Stimulated activated CD8-positive, alpha-beta memory T cell treated with anti-CD3 and anti-CD28 coated beads, Interleukin-4, amount 100 ng/mL, for 4 hours (primary cell): ENCODE measurements at places on chromosomes 12 and 14.

DNA sequence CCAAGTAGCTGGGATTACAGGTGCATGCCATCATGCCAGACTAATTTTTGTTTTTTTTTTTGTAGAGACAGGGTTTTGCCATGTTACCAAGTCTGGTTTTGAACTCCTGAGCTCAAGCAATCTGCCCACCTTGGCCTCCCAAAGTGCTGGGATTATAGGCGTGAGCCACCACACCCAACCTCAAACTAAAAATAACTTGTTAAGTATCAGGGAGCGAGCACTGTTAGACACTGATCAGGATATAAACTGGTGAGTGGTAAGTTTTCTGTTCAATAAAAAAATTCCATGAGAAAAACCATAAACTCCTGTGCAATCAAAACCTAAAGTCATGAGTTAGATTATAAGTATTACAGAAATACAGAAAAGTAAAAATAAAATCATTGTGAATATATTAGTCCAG lies 44.6 kb upstream of the SYCP3 start:
- no peak for DNase-seq

- DNase-seq: no peak
Observed at GRCh38 chr12:53860426-53861345, 77.9 kb upstream of the HOXC13 start.

DNA sequence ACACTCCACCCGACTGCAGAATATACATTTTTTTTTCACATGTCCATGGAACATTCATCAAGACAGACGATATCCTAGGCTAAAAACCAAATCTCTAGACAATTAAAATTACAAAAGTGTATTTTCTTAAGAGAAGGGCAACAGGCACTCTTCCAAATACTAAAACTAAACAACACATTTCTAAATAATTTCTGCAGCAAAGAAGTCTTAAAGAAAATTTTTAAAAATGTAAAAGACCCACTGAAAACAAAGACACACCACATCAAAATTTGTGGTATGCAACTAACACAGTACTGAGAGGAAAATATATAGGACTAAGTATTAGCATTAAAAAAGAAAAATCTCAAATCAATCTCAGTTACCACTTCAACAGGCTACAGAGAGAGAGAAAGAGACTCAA lies 570.0 kb downstream of the SLC16A7 start:
- no peak for DNase-seq

GRCh38 chr12:1918081-1918883 lies at the start of gene CACNA2D4:
Gene CACNA2D4 (minus strand): TSS chr12:1918652. CDS start chr12:1918473, 179 bp downstream.
- DNase-seq: no peak

DNA sequence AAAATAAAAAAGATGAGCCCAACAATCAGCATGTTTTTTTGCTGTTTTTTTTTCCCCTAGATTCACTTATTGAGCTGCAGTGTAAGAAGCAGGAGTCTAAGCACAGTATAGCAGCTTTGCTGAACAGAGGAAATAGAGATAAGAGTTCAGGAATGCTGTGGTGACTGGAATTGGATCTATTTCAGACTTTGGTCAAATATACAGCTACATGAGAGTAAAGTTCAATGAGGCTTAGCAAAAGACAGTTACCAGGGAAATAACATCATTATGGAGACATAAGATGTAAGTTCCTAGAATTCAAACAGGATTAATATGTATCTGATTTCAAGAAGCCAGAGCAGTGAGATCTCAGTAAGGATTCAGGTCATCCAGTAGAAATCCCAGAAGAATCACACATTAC lies 613.0 kb downstream of the RPS29 start:
- no peak for DNase-seq

- DNase-seq: no peak
Observed at GRCh38 chr12:54311051-54311450, 10.2 kb upstream of the NFE2 start.

- no peak for DNase-seq
Observed at GRCh38 chr12:46452061-46452615, 79.6 kb upstream of the SLC38A2 start.

GRCh38 chr12:55636116-55636655 lies 506 bp upstream of the OR10P1 start:
- no peak for DNase-seq

GRCh38 chr14:23380197-23380914 lies 3.5 kb downstream of the CMTM5 start:
- DNase-seq: no peak

DNA sequence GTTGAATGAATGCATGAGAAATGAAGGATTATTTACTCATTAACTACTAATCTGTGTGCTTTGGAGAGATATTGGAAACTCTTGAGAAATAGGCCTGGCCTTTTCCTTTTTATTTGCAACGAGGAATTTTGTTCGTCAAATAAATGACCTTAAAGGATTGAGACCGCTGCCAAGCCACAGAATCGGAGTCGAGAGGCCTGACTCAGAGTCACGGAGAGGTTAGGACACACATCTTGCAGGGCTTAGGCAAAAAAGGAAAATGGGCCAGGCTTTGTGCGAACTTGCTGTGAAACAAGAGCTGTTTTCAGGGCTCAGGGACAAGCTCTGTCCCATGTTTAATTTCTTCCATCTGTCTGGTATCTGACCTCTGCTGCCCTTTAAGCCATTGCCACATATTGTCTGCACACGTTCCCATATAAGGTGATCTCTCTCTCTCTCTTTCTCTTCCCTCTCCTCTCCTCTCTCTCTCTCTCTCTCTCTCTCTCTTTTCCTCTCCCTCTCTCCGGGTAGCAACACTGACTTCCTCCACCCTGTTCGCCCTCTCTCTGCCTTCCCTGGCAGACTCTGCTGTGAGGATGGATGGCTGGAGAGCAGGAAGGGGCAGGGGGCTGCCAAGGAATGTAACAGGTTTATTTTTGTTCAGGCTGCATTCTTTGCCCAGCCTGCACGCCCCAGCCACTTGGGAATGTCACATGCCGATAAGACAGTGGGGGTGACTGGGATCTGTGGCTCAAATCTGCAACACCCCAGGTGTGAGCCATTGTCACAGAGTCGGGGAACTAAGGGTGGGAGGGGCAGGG lies 14.9 kb upstream of the IFT81 start:
- DNase-seq: no peak

DNA sequence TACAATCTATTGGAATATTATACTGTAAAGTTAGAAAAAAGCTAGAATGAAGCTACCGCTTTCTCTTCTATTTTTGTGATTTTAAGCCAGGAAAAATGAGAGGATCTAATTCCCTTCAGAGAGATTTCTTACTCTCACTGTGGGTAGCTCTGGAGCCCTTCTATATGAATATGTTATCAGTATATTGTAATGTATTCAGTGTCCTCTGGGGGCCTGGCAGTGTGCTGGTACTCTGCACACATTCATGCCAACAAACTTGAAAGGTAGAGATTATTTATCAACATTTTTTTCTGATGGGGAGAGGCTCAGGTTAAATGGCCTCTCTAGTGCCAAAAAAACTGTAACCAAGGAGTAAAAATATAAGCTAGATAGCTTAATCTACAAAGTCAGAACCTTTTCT lies 292.8 kb downstream of the TTC6 start:
- no peak for DNase-seq

DNA sequence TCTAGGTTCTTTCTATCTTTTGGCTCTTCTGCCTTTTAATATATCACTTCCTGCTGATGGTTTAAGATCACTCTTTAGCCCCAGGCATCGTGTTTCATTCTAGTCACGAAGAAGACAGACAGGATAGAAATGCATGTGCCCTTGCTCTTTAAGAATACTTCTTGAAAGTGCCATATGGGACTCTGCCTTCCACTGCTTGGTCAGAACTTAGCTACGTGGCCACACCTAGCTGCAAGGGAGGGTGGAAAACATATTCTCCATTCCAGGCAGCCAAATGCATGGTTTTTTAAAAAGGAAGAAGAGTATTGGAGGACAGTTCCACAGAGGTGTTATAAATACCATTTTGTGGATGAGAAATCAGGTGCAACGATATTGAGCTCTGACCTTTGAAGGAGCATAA lies 143.3 kb downstream of the KLRB1 start:
- DNase-seq: no peak

GRCh38 chr12:127205781-127206555 lies 1061.0 kb upstream of the TMEM132C start:
- no peak for DNase-seq

DNA sequence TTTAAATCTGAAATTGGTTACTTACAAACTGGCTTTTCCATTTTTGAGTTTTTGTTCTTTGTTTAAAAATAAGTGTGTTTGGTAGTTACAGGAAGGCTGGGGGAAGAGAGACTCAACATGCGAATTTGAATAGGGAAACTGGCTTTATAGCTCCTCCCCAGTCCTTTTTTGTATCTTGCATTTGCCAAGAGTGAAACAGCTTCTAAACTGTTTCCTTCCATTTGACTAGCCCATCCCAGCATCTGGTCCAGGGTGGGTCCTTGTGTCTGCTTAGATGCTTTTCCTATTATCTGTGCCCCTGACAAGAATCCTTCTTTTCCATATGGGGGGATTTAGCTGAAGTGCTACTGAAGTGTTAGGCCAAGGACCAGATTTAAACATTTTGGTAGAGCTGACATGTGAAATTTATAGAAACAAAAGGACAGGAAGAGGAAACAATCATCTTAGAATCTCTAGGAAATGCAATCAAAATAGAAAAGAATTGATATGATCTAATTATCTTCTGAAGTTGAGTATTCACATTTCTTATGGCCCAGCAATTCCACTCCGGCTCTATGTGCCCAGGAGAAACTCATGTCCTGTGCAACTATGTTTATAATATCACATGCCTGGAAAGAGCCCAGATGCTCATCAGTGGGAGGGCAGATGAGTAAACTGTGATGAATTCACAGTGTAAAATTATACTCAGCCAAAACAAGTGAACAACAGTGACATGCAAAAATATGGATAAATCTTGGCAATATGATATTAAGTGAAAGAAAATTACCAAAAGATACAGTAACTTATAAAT lies 7.4 kb downstream of the SMOC1 start:
- DNase-seq: no peak

DNA sequence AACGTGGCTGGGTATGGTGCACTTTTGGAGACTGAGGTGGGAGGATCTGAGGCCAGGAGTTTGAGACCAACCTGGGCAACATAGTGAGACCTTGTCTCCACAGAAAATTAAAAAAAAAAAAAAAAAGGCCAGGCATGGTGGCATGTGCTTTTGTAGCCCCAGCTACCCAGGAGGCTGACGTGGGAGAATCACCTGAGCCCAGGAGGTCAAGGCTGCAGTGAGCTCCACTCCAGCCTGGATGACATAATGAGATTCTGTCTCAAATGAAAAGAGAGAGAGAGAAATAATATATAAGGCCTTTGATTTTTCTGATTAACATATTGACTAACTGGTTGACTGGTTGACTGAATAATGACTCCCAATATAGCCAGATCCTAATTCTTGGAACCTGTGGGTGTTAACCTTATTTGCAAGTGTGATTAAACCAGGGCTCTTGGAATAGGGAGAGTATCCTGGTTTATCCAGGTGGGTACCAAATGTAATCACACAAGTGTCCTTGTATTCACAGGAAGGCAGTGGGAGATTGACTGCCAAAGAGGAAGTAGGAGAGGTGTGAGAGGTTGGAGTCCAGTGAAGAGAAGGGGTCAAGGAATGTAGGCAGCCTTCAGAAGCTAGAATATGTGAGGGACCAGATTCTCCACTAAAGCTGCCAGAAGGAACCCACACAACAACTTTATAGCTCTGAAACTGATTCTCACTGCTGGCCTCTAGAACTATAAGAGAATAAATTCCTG lies 12.0 kb downstream of the YY1 start:
- DNase-seq: no peak

DNA sequence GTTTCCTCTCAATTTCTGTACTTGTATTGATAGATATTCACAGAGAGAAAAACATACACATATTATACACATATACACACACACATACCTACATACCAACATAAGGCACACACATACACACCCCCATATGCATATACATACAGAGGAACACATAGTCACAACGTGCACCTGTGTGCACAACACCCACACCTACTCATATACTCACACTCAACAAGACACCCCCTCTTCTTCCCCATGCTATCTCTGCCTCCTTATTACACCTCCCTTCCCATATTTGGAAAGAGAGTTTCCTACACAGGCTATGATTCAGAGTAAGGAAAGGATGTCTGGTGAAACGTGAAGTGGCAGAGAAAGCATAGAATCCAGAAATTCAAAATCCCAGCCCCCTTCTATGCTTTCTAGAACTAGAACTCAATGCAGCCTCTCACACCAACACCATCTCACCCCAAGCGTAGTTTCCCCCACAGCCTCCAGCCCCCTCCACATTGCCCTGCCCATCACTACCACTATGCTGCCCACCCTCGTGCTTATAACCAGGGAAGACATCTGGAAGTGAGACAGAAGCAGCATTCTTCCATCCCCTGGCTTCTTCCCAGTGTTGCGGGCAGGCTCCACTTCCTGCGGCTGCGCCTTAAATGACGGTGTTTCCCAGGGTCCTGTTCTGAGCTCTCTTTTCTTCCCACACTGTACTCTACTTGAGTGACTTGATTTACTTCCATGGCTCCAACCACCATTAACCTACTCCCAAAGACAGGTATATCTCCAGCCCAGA lies 2.4 kb downstream of the RNASE8 start:
- DNase-seq: no peak

GRCh38 chr12:100199023-100199346 lies 1.6 kb upstream of the ACTR6 start:
- no peak for DNase-seq

DNA sequence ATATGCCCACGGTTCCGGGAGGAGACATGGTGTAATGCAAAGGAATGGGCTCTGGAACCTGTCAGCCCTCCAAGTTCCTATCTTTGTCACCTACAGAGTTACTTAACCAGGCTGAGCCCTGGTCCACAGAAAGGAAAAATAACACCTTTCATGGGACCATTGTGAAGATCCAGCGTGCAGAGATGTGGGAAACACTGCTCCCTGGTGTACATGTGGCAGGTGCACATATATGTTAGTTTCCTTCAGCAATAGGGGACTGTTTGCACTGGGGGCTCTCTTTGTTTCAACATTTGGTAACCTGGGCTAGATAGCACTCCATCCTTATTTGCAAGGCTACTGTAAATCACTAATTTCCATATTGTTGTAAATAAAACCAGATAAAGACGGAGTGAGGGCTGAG lies 72.3 kb downstream of the ANO2 start:
- no peak for DNase-seq

GRCh38 chr12:47740606-47741339 lies 15.5 kb upstream of the ENDOU start:
- no peak for DNase-seq

DNA sequence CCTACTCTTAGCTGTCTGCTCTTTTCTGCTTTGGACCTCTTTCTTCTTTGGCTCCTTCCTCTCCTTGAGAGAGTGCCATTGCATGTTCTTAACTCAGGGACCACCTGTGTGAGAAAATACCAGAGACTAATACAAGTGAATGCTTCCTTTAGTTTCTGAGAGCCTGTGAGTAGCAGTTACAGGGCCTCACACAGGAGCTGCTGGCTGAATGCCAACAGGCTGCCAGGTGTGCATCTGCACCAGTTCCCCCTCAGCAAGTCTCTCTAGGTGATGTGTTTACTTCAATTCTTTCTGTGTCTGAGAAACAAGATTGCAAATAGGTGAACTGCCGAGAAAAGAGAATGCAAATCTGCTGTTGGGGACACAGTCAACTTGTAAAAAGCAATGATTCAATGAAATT lies 108.2 kb downstream of the STXBP6 start:
- no peak for DNase-seq

- DNase-seq: no peak
Observed at GRCh38 chr14:48275301-48275700, 599.9 kb upstream of the MDGA2 start.
